Stimulated activated CD8-positive, alpha-beta memory T cell treated with anti-CD3 and anti-CD28 coated beads, Interleukin-4, amount 100 ng/mL, for 1 hour (primary cell): ENCODE measurements at places on chromosomes 3 and 15.

- DNase-seq, result no peak
Observed at GRCh38 chr3:42071904-42072812, 19.0 kb upstream of the TRAK1 start.

DNA sequence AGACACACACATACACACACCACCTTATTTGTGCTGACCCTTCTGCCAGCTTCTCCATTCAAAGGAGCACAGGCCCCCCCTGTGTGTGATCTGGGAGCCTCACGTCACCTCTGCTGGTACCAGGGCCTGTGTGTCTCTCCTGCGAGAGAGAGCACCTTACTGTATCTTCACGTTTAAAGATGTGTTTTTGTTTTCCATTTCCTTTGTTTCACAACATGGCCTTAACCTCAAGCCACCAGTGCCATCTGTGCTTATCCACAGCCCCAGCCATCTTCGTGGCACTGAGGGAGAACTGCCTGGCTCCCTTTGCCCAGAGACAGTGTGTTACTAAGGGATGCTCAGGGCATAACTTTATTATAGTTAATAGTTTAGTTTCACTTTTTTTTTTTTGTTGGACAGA is 52.3 kb downstream of the ABHD2 start:
- no peak for DNase-seq

DNA sequence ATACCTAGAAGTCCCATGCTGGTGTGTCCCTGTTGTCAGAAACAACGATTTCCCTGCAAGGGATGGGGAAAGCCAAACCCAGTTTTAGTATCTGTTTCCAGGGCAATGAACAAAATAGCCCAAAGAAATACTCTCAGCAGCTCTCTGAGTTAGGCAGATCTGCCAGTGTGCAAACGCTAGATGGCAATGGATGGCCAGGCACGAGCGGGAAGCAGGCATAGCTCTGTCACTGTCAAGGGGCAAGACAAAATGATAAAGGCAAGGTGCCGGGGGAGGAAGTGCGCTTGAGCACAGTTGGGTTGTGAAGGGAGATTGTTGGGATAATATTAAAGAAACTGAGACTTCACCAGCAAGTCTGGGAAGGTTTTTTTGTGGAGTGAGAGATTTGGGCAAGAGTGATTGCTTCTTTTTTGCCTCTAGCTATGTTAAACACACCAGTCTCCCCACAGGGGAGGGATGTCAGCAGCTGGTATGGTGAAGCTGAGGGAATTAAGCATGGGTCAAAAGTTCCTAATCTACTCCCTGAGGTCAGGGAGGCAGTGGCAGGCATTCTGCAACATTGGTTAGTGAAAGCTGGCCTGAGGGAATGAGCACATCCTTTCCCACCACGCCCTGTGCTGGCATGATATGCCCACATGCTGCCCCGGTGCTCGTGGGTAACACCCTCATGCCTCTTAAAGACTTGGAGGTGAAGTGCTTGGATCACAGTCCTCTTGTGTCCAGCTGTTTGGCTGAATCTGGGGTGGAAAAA is 117.5 kb downstream of the PDCD6IP start:
- DNase-seq, result no peak

- no peak for DNase-seq
Observed at GRCh38 chr3:123480428-123480827, 31.5 kb upstream of the ADCY5 start.

DNA sequence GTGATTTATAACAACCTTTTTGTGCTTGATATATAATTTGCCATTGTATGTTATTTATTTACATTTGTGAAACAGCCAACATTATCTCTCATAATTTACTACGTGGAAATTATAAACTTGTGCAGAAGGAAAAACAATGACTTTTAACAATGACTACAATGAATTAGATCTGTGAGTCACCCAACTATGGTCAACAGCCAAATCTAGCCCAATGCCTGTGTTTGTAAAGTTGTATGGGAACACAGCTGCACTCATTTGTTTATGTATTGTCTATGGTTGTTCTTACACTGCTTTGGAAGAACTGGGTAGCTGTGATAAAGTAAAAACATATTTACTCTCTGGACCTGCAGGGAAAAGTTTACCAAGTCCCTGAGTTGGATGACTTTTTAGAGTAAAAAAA is 110.4 kb downstream of the OTOL1 start:
- DNase-seq, result no peak

- no peak for DNase-seq
Observed at GRCh38 chr3:38027466-38028465, 1.7 kb downstream of the PLCD1 start.

DNA sequence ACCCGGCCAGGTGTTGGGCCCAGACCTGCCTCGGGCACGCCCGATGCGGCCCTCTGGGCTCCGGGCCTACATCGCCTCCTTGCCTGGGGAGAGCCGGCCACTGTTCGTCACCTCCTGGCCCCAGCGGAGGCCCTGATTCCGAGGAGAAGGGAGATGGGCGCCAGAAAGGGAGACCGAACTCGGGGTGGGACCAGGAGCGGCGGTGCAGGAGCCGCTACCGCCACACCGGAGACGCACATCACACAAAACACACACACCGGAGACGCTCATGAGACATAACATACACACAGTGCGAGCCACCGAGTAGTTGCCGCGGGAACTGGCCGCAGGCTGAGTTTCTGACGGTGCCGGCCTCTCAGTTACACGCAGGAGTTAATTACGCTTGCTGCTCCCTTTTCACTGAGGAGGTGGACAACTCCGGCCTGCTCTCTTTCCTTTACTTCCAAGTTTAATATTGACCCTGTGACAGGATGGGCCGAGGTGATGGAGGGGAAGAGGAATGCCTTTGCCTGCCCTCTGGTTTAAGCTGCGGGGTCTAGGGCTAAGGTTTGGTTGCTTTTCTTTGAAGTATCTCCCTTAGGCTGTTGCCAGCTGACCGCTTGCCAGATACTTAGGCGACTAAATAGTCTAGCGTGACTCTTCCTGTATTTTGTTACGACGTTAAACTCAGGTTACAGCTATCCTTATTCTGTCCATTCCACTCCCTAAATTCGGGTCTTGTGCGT is 570 bp downstream of the PCNP start:
- peak; percentile 24 for DNase-seq

- no peak for DNase-seq
Observed at GRCh38 chr3:69539134-69539533, 153.2 kb upstream of the FRMD4B start.

DNA sequence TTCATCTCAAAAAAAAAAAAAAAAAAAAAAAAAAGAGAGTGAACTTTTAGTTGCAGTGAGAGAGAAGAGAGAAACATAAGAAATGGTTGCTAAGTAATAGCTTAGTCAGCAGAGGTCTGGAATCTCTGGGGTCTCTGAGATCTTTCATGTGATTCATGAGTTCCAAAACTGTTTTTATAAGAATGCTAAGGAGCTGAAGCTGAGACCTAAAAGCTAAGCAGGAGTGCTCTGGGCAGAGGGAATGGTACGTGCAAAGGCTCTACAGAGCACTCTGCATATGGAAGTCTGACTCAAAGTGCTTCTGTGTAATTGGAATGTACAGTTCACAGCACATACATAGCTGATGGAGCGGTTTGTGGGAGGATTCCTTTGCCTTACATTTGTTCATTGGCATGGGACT is 66.3 kb upstream of the LRIG1 start:
- DNase-seq, result no peak

DNA sequence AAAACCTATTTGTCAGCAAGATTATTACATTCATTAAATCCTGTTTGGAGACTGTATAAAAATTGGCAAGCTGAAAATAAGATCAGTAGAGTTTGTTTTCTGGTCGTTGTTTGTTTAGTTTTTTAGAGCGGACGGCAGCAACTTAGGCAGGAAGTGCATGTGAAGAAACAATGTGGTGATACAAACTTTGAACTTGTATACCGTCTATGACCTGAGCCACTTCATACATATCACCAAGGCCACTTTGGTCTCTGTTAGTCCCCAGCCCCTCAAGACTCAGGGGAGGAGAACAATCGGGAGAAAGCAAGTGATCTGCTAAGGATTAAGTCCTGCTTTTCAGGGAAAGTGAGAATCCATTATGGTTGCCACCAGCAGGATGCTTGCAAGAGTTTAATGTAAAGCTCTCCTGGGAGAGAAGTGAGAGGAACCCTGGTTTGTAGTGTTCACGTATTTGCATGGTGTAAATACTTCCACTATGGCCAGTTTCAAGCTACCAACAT is 31.1 kb downstream of the RASGRP1 start:
- DNase-seq, result no peak

DNA sequence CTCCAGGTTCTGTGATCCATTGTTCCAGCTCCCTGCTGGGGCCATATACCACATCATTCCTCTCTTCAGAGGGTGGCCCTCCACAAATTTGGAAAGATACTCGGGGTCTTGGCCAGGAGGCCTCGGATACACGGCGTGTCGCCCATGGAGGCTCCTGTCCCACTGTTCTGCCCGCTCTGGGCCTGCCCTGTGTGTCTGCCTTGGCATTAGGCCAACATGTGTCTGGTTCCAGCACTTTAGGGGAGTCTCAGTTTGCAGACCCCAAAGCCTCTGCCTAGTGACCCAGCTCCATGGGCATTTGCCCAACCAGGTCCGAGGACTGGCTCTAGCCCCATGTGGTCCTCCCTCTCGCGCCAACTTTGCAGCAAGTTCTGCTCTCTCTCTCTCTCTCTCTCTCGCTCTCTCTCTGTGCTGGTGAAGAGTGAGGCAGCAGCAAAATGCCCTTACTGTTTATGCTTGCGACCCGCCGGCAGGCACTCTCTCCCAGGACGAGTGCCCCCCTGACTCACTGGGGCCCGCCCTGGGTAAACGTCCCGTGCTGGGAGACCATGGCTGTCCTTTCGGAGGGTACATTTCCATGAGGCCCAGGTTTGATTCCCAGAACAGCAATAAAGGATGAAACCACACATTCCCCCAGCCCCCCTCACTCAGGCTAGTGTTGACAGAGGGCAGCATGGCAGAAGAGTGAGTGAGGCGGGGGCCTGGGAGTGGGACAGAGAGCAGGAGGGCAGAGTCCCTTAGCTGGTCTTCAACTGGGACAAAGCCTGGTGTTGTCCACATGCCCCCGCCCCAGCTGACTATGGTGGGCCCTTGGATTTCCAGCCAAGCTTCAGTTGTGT is 77.9 kb downstream of the ISG20 start:
- DNase-seq, result no peak

DNA sequence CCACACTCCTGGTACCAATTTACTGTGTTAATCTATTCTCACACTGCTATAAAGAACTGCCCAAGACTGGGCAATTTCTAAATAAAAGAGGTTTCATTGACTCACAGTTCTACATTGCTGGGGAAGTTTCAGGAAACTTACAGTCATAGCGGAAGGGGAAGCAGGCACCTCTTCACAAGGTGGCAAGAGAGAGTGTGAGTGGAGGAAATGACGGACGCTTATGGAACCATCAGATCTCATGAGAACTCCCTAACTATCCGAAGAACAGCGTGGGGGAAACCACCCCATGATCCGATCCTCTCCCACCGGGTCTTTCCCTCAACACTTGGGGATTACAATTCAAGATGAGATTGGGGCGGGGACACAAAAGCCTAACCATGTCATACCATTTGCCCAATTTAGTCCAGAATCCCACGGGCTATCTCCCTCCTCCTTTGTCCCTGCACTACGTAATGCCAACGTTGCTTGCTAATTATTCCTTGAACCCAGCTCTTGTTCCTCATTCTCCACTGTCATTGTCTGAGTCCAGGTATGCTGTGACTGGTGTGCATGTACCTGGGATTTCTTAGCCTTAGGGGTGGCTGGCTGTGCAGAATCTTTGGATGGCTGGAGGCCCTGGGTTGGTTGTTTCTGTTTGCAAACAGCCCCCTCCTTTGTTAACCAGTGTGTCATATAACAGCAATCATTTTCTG is 3.4 kb downstream of the PIGZ start:
- no peak for DNase-seq

DNA sequence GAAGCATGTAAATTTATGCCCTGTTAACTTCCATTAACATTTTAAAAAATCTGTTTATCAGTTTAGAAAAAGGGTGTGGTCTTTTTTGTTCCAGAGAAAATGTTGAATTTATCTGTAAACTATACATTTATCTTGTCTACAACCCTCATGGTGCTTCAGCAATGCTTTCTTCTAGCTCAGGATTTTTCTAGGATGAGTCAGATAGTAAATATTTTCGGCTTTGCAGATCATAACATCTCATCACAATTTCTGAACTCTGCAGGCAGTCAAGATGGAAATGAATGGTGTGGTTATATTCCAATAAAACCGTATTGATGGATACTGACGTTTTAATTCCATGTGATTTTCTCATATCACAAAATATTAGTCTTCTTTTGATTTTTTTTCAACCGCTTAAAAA is 70.5 kb upstream of the FOXB1 start:
- DNase-seq, result no peak

DNA sequence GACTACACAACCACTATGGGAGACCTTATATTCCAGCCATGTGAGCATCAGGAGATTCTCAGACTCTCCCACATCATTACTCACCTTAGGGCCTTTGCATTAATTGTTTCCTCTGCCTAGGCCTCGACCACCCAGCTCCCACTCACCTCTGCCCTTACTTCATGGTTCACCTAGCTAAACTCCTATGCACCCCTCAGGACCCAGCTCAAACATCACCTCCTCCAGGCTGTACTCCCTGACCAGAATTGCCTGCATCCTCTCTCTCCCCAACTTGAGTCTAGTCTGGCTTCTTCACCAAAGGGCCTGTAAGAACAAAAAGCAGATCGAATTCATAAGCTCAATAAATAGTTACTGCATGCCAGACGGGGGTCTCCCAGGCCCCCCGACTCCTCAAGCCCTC is 53.1 kb upstream of the FAM174B start:
- DNase-seq, result no peak

DNA sequence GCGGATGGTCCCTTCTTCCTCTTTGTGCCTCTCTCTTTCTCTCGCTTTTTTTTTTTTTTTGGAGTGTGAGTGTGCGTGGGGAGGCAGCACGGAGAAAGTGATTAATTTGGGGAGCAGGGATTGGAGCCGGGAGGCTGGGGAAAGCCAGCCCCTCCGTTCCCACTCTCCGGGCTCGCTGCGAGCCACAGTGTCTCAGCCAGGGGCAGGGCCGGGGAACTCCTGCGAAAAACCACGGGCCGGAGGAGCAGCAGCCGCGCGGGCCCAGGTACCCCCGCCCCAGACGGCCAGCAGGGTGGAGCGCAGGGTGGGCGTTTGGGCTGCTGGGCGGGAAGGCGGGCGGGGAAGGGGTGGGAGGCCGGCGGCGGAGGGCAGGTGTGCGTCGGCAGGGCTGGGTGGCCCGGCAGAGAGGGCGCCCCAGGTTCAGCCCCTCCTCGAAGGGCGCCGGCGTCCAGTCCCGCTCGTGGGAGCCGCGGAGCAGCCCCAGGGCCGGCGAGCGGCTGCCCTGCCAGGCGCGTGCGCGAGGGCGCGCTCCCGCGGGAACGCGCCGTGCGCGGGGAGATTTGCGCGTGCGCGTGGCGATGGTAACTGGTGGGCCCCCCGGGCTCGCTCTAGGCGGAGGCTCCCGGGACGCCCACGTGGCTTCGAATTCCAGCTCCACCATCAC is 1.4 kb downstream of the CHL1 start:
- DNase-seq, result no peak
